ENCODE measurements at places on chromosomes 5 and 9. TPM values are rescaled to one million over a fixed set of nuclear protein-coding genes. Genes with fewer than 3 reads are reported as not detected.

The C7 gene
- 36.9 TPM for total RNA-seq

The EEIG1 gene
- 44.9 TPM for total RNA-seq

The ACSL6 gene
- 0.17 TPM for total RNA-seq

The KCTD16 gene
- total RNA-seq: 8.4 TPM

The VCP gene
- total RNA-seq: 381 TPM

The ROR2 gene
- total RNA-seq: 2.0 TPM

The SPINK7 gene
- not detected for total RNA-seq

The FAT2 gene
- 0.07 TPM for total RNA-seq

The PALM2AKAP2 gene
- 25.2 TPM for total RNA-seq

The DIPK1B gene
- 2.9 TPM for total RNA-seq

The NME5 gene
- total RNA-seq: 2.7 TPM

The TMC1 gene
- 0.59 TPM for total RNA-seq

The CDH12 gene
- not detected for total RNA-seq

The KCNN2 gene
- 0.17 TPM for total RNA-seq

The OBP2B gene
- total RNA-seq: not detected

The STC2 gene
- 159 TPM for total RNA-seq

The PTGS1 gene
- 257 TPM for total RNA-seq

The EXD3 gene
- 11.5 TPM for total RNA-seq

The MAMDC4 gene
- 6.5 TPM for total RNA-seq

The SPATA31E1 gene
- not detected for total RNA-seq

The RGS3 gene
- total RNA-seq: 98.1 TPM

The ENHO gene
- total RNA-seq: 0.13 TPM

The CTNND2 gene
- not detected for total RNA-seq

The SPARC gene
- total RNA-seq: 3,440 TPM

The EDIL3 gene
- total RNA-seq: 324 TPM

The C9 gene
- total RNA-seq: not detected

The PCDHA7 gene
- 1.7 TPM for total RNA-seq

The PCDHA8 gene
- 0.07 TPM for total RNA-seq

The TMEM252 gene
- not detected for total RNA-seq

The MFAP3 gene
- total RNA-seq: 90.9 TPM

The CARD9 gene
- 3.1 TPM for total RNA-seq

The PCDHGA9 gene
- total RNA-seq: 5.5 TPM

The TCOF1 gene
- 17.8 TPM for total RNA-seq

The IL33 gene
- 65.7 TPM for total RNA-seq

The RASEF gene
- total RNA-seq: 0.07 TPM

The BAAT gene
- total RNA-seq: 0.07 TPM

The STK32A gene
- total RNA-seq: 3.5 TPM

The SPATA31A3 gene
- total RNA-seq: not detected

The PCDHGA5 gene
- 2.3 TPM for total RNA-seq

The TNPO1 gene
- 322 TPM for total RNA-seq

The OR1J2 gene
- total RNA-seq: 0.50 TPM

All from smooth muscle cell of the pulmonary artery (primary cell).